ENCODE measurements at places on chromosomes 12 and 14.

DNA sequence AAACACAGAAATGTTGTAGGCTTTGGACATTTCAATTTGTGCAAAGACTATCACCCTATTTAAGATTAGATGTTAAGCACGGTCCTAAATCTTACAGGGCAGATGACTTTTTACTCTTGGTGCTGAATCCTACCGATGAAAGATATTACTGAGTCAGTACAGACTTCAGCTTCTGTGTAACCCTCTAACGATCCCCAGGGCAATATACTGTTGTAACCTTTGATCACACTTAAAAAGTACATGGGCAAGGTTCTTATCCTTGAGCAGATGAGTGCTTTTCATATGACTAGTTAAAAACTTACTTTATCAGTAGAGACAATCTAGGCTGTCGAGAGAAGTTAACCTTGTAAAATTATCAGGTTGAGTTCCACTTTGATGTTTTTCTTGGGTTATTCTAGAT is 22.5 kb downstream of the PDE3A start:
- no peak for DNase-seq

GRCh38 chr12:27534765-27535161 is 10.8 kb downstream of the PPFIBP1 start:
- no peak for DNase-seq

DNA sequence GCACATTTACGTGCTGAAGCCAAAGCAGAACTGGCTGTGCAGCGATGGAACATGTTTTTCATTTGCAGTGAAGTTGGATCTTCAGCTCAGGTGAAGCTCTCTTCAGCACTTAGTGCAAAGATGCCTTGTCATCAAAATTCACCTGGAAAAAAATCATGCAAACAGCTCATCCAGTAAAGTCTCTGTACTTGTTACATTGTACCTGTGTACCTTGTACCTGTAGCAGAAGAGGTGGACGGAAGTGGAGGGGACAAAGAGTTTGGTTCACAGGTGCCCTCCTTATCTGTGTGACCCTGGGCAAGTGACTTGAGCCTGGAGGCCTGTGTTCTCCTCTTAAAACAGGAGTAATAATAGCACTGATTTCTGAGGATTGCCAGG is 54.0 kb downstream of the ADGRD1 start:
- no peak for DNase-seq

- DNase-seq, result no peak
Measured at GRCh38 chr12:19288603-19289244, 150.6 kb upstream of the AEBP2 start.

DNA sequence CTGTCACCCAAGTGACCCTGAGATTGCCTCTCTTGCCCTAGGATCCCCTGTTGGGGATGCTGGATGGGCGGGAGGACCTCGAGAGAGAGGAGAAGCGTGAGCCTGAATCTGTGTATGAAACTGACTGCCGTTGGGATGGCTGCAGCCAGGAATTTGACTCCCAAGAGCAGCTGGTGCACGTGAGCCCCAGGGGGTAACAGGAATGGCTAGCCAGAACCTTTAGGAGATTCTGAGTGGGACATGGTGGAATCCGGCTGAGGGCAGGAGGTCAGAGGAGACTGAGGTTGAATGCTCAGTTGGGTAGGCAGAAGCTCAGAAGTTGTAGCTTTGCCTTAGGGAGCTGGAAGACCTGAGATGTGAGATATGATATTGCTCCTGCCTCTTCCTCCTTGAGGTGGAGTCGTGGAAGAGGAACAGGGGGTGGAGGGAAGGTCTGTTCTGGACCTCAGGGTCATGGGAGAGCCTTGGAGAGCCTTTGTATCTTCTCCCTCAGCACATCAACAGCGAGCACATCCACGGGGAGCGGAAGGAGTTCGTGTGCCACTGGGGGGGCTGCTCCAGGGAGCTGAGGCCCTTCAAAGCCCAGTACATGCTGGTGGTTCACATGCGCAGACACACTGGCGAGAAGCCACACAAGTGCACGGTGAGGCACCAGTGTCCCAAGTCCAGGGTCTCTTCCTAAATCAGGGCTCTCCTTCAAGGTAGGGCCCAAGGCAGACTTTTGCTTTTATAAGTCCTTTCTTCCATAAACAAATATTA is 6.3 kb downstream of the GLI1 start:
- no peak for DNase-seq

DNA sequence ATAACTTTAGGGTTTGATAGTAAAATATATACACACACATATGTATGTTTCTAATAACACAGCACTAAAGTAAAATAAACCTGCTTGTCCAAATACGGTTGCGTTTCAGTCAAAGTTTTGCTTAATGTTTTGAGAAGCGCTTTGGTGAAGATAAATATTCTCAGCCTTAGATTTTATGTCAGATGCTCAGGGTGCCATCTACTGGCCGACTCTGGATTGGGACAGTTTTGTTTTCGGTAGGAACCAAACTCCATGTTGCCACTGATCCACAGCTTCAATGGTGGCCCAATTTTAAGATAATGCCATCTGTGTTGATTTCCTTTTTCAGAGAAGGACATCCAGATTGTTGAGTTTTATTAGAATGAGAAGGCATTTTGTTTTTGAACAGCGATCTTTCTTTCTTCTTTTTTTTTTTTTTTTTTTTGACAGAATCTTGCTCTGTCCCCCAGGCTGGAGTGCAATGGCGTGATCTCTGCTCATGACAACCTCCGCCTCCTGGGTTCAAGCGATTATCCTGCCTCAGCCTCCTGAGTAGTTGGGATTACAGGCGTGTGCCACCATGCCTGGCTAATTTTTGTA is 43.1 kb downstream of the LLPH start:
- no peak for DNase-seq

- DNase-seq, result no peak
Measured at GRCh38 chr14:68257969-68258368, 438.4 kb downstream of the RAD51B start.

GRCh38 chr12:75526655-75527511 is 15.5 kb upstream of the KRR1 start:
- DNase-seq, result no peak

- DNase-seq, result no peak
Measured at GRCh38 chr12:24974216-24974615, 25.3 kb upstream of the BCAT1 start.

DNA sequence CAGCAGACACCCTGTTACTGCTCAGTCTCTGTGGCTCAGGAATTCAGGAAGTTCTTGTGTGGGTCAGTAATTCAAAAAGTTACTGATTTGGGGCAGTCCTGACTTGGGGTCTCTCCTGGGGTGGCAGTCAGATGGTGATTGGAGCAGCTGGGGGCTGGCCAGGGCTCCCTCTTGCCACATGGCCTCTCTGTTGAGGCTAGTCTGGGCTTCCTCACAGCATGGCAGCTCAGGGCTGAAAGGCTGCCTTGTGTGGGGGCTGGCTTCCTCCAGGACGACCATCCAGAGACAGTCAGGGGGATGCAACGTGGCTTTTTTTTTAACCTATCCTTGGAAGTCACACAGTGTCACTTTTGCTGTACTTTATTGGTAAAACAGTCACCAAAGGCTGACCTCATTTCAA is 61.3 kb downstream of the CACNA1C start:
- DNase-seq, result no peak

DNA sequence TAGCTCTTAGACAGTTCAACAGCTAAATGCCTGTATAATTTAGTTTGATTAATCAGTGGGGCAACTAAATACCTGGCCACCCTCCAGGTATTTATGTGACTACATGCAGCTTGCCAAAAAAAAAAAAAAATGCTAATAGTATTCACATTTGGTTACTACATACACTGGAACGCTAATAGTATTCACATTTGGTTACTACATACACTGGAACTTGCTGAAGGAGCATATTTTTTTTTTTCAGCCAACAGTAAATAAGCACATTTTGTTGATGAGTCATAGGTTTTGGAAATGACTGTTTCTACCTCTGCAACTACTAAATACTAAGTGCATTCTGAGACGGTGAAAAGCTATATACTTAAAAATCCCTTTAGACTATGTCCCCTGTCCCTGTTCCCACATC is 1172.3 kb downstream of the LRFN5 start:
- DNase-seq, result no peak

GRCh38 chr14:22314183-22314820 is 274.7 kb downstream of the DAD1 start:
- no peak for DNase-seq

DNA sequence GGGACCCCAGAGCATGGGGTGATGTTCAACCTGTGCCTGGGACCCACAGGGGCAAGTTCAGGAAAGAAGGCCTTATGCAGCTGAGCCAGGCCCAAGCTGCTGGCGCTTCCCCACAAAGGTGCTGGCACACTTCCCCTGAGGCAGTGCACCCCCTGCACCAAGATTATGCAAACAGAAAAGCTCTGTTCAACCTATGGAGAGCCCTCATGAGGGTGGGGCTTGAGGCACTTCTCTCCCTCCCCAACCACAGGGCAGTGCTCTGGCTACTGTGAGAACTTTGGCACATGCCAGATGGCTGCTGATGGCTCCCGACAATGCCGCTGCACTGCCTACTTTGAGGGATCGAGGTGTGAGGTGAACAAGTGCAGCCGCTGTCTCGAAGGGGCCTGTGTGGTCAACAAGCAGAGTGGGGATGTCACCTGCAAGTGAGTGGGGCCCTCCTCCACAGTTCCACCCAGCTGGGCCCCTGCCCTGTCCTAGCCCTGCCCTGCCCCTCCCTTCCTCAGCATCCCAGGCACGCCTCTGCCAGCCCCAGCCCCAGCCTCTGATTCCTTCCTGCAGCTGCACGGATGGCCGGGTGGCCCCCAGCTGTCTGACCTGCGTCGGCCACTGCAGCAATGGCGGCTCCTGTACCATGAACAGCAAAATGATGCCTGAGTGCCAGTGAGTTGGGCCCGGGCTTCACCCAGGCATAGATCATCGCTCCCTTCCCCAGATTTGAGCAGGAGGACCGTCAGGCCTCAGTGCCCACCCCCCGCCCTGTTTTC is 5.5 kb upstream of the NXPH4 start:
- DNase-seq, result no peak

DNA sequence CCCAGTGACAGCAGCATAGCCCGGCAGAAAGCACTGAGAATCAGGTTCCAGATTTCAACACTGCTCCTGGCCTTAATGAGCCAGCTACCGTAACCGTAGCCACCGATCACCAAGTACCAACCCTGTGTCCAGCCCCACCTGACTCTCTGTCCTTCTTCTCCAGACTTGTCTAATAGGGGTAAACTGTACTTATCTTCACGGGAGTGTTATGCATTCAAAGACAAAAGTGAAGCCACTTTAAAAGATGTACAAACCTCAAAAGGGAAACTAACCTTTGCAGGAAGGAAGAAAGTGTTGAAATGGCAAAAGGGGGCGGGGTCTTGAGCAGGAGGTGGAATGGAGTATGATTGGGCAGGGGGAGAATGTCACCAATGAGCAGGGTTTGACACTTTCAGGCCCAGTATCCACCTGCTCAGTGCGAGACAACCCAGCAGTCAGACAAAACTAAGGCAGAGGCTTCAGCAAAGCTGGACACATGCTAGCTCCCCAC is 226.1 kb downstream of the CHST11 start:
- DNase-seq, result peak; percentile 53

- no peak for DNase-seq
Measured at GRCh38 chr14:74015176-74015575, 3.9 kb downstream of the ENTPD5 start.

DNA sequence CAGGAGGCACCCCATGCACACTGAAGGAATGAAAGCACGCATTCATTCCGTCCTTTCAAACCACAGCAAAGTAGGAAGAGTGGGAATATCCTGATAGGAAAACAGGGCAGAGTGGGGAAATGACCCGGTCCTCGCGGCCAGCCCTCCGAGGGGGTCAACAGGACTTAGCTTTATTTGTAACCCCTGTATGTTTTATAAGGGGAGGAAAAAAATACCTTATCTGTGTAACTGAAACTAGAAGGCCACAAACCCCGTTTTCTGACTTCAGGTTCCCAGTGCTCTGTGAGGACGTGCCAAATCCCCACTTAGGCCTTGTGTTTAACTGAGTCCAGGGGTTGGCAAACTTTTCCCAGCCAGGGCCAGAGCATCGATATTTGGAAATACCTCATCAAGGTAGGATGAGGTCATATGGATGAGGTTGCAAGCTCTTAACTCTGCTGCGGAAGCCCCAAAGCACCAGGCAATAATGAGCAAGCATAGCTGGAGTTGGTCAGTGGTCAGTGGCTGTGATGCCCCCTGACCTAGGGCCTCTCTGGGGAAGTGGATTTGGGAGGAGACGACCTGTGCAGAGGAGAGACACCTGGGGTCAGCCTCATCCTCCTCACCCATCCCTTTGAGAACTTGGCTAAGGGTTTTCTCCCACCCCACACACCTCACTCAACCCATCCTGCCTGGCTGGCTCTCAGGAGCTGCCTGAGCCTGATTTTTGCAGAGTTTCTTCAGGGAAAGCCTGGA is 58.5 kb downstream of the RBM19 start:
- no peak for DNase-seq

DNA sequence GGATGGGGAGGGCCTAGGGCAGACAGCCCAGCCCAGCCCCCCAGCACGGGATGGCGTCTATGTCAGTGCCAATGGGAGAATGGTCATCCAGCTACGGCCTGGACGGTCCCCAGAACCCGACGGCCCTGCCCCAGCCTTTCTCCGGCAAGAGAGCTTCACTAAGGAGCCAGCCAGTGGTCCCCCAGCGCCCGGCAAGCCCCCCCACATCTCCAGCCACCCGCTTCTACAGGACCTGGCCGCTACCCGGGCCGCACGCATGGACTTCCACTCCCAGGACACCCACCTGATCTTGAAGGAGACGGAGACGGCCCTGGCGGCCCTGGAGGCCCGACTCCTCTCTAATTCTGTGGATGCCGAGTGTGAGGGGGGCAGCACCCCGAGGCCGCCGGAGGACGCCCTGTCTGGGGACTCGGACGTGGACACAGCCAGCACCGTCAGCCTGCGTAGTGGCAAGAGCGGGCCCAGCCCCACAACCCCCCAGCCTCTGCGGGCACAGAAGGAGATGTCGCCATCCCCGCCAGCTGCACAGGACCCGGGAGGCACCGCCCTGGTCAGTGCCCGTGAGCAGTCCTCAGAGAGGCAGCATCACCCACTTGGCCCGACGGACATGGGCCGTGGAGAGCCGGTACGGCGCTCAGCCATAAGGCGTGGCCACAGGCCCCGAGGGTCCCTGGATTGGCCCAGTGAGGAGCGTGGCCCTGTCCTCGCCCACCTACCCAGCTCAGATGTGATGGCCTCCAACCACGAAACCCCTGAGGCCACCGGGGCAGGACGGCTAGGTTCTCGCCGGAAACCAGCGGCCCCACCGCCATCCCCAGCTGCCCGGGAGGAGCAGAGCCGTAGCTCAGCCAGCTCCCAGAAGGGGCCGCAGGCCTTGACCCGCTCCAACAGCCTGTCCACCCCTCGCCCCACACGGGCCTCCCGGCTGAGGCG is 21.9 kb downstream of the CEP170B start:
- no peak for DNase-seq

DNA sequence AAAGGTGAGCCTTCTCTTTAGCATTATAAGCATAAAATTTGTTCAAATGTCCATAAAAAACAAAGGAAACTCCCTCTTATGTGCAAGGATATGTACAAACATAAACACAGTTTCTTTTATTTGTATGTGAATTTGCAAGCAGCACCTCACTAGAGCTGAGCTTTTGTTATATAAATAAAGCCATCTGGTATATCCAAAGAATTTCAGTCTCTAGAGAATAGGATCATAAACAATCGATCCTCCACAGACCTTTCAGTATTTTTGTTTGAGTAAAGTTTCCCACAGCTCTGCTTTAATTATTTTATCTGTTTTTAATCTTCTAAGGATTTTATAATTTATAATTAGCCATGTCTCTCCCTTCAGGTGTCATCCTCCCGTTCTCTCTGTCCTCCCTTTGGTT is 89.2 kb downstream of the OTOGL start:
- no peak for DNase-seq

All from stimulated activated CD8-positive, alpha-beta memory T cell treated with anti-CD3 and anti-CD28 coated beads, Interleukin-4, amount 100 ng/mL, for 4 hours (primary cell).